Lower lobe of right lung (tissue), 2 donors: ENCODE measurements at places on chromosomes 4 and X. TPM values are rescaled to one million over a fixed set of nuclear protein-coding genes. Genes with fewer than 3 reads are reported as not detected.

- no peak for DNase-seq
Measured at GRCh38 chrX:24169211-24169610, 19.7 kb downstream of the ZFX start.

DNA sequence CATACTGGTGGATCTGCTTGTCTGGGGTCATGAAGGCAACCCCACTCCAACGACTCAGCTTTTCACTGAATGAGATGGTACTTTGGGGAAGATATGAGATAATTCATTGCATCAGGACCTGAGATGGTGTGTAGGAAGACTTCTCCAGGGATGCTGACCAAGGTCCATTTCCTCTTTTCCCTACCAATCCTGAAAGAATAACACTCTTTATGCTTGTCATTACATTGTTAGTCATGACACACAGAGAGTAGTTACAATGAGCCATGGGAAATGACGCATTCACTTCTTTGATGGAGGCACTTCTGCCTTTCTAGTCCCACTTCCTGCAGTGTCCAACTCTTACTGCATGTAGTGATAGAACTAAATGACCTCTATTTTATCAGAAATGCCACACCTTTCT is 58.6 kb downstream of the AREG start:
- DNase-seq = no peak

- DNase-seq = no peak
Measured at GRCh38 chr4:18524667-18525066, 503.1 kb upstream of the LCORL start.

- DNase-seq = no peak
Measured at GRCh38 chrX:21657318-21658151, 595 bp downstream of the KLHL34 start.

DNA sequence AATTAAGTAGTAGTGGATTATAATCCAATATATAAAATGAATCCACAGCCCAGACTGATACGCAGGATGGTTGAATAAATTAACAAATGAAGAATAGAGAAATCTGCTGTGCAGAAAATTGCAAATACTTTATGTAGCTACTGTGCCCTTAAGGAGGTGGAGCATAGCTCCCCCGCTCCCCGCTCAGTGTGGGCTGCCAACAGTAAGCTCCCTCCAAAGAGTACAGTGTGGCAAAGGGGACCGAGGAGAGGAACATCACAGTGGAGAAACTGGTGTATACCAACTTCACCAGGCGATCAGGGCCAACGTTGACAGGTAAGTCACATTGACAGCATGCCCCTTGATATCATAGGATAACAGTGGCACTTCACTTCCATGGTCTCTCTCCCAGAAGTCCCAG is 57.9 kb upstream of the CLDN34 start:
- no peak for DNase-seq

- DNase-seq = no peak
Measured at GRCh38 chr4:94488670-94489069, 36.9 kb downstream of the PDLIM5 start.

DNA sequence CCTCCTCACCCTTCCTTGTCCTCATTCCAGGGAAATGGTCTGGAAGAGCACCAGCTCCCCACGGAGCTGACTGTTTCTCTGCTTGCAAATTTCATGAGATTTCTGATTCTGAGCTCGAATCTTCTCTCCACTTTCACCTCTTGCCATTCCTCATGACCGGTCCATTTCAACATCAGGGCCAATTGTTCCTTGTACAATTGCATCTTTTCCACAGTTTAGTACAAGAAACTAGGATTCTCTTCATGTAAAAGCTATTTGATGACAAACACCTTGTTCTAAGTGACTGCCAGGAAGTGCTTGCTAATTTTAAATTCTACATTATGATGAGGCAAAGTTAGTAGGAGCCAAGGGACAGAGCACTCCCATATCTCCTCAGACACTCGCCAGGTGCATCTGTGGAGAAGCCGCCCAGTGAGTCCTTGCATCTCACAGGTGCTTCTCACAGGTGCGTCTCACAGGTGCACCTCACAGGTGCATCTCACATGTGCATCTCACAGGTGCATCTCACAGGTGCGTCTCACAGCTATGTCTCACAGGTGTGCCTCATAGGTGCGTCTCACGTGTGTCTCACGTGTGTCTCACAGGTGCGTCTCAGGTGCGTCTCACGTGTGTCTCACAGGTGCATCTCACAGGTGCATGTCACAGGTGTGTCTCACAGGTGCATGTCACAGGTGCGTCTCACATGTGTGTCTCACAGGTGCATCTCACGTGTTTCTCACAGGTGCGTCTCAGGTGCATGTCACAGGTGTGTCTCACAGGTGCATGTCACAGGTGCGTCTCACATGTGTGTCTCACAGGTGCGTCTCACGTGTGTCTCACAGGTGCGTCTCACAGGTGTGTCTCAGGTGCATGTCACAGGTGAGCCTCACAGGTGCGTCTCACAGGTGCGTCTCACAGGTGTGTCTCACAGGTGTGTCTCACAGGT is 3.0 kb upstream of the PDE6B start:
- no peak for DNase-seq

DNA sequence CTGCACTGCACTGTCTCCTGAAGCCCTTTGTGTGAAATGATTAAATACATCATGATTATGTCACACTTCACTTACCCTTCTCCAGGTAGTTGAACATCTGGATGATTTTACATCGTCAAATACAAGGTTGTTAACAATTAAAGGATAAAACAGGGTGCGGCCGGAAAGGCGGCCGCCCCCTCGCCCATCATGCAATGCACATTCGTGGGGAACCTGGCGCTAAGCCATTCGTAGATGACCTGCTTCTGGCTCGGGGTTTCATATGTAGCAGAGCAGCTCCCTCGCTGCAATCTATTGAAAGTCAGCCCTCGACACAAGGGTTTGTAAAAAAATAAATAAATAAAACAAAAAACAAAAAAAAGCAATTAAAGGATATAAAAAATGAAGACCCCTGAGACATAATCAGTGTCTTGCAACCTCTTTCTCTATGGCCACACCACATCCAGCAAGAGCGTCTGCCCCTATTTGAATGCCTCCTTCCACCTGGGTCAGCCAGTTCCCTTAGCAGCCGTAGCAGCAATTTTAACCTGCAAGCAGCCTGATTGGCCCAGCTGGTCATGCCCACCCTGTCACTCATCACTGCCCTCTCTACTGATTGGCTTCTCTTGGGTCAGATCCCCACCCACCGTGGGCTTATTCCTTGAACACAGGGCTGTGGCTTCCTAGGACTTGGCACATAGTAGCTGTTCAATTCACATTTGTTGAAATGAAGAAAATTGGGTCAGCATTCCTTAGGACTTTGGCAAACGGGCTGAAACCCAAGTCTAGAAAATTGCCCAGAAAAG is 147.8 kb upstream of the PSAPL1 start:
- no peak for DNase-seq

DNA sequence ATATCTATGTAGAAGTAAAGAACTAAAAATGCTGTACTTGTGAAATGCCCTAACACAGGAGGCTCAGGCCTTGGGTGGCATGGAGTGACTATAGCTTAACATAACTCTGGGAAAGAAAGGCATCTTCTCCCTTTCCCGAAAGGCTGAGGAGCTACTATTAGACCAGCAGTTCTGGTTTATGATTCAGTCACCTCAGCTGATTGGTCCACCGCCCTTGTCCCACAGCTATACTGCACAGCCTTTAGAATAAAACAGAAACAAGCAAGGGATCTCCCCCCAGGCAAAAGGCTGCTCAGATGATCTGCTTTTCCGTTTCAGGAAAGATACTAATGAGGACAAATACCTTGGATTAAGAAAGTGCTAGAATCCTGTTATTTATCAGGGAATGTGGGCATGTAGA is 171.3 kb downstream of the SNCA start:
- DNase-seq = no peak

DNA sequence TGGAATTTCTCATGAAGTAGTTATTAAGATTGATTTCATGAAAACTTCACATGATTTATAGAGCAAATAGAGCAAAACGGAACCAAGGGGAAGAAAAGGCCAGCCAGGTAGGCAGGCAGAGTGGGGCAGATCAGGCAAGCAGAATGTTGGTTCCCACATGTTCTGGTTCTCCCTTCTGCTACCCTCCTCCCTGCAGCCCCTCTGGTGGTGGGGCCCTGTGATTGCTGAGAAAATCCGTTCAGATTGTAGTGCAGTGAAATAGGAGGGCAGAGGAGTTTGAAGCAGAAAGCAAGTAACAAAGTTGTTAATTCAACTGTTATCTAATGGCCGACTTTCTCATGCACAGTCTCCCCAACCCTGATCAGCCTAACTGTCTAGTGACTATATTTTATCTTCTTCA is 185.3 kb downstream of the MID1IP1 start:
- DNase-seq = no peak

DNA sequence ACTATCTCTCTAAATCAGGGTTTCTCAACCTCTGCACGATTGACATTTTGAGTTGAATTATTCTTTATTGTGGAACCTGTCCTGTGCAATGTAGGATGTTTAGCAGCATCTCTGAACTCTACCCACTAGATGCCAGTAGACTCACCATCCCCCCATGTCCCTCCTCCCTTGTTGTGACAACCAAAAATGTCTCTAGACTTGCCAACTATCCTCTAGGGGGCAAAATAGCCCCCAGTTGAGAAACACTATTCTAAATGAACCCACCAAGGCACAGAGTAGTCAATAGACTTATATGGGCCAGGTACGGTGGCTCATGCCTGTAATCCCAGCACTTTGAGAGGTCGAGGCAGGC is 49.1 kb upstream of the GAB1 start:
- no peak for DNase-seq

- no peak for DNase-seq
Measured at GRCh38 chrX:39398963-39399261, 597.7 kb downstream of the MID1IP1 start.

GRCh38 chr4:187232196-187232595 is 508.5 kb upstream of the FAT1 start:
- DNase-seq = no peak

DNA sequence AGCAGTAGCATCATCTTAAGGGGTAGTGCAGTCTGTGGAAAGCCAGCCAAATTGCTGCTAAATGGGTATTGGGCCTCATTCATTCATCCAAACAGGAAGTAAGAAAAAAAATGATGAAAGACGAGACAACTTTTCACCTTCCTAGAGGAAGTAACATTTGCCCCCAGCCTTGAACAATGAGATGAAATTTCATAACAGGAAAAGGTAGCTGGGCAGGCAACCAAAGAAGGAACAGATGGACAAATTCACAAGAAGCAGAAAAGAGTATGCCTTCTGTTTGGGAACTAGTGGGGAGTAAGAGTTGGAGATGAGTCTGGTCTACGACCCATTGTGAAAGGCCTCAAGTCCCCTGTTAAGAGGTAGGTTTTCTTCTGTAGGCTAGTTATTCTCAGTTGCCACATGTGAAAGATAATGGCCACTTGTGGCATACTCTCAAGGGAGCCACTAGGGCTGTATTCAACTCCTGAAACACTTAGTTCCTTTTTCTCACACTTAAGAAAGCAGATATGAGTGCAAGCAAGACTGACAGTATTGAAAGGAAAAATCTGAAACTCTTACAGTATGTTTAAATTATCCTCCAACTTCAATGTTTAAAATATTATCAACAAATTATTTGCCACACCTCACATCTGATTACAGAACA is 190.4 kb downstream of the AR start:
- DNase-seq = no peak

GRCh38 chrX:9327086-9327746 is 137.6 kb upstream of the TBL1X start:
- no peak for DNase-seq

- DNase-seq = no peak
Measured at GRCh38 chr4:150280081-150280895, 202.0 kb downstream of the DCLK2 start.

DNA sequence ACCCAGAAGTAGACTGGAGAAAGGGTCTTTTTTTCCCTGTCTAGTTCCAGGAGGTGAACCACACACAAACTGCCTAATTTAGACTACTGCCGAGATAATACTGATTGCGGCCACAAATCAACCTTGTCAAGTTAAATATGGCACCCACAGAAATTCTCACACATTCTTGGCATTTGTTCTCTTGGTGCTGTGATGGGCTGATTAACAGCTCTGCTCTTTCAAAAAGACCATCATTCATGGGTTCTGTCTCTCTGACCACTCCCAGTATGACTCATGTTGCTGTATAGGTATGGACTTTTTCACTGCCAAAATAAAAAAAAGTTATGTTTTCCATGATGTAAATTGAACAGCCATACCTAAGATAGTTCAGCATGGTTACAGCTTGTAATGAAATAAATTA is 1003.5 kb upstream of the LCORL start:
- DNase-seq = no peak

- no peak for DNase-seq
Measured at GRCh38 chrX:151398346-151398745, 1.3 kb downstream of the VMA21 start.

GRCh38 chr4:174627473-174627872 is 105.2 kb upstream of the HPGD start:
- no peak for DNase-seq

DNA sequence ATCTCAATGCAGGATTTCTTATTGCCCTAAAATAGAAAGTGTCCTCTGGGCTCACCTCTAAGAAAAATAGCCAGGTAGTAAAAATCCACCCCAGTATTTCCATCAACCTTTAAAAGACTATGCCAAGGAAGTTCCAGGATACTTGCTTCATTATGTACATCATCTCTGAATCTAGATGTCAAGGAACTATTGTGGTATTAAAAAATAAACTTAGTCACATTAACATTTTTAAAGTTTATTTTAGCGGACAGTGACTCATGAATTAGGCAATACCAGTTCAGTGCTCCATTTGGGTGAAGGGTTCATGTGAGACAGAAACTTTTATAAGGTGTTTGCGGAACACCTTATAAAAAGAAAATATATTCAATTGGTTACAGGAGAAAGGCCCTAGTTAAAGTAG is 209.2 kb downstream of the ADAM29 start:
- DNase-seq = no peak

- DNase-seq = no peak
Measured at GRCh38 chr4:89434364-89434988, 126.9 kb upstream of the GPRIN3 start.

- peak; percentile 84 for DNase-seq
Measured at GRCh38 chrX:39149761-39150160, 348.5 kb downstream of the MID1IP1 start.

- no peak for DNase-seq
Measured at GRCh38 chrX:107729558-107730297, 45.9 kb downstream of the TSC22D3 start.

NLGN4X gene
- total RNA-seq = 4.8 TPM

LRP2BP gene
- 1.5 TPM for total RNA-seq

L1CAM gene
- 1.6 TPM for total RNA-seq

UNC5C gene
- 5.1 TPM for total RNA-seq

UGT2B10 gene
- total RNA-seq = not detected

IGSF1 gene
- 0.09 TPM for total RNA-seq

MAGEC1 gene
- not detected for total RNA-seq

RHOXF2 gene
- not detected for total RNA-seq

SYNPO2 gene
- total RNA-seq = 26.2 TPM

FSTL5 gene
- total RNA-seq = not detected
